ENCODE measurements at places on chromosomes 11 and 22. TPM values are rescaled to one million over a fixed set of nuclear protein-coding genes. Genes with fewer than 3 reads are reported as not detected.

Gene MPPED2
- total RNA-seq = not detected

Gene FOSL1
- 80.6 TPM for total RNA-seq

DNA sequence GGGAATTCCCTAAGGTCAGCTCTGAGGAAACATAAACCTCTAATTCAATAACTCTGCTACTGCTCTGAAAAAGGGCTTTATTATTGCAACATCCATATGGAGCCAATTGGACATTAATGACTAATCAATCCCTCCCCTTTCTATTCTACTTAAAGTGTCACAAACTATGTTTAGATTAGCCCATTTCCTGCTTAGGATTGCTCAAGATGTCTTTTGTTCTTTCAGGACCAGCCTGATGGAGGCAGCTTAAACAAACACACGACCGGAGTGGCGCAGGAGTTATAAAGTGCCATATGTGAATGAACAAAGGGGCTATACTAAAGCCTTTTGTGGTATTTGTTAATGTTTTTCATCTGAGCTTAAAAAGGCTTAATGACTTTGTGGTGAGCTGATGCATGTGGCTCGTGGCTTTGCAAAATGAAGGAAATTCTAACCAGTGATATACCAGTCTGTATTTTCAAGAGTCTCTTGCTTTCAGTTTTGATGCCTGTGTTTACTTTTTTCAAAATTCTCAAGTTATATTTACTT, 354.4 kb downstream of the SOX6 start:
- no peaks in the 10 kb centered on the region for H3K36me3 ChIP-seq
- peaks cover 30% of the 10 kb centered on the region for H3K27me3 ChIP-seq
- H3K4me3 ChIP-seq = peak overlapping the region; percentile 41
- H3K27ac ChIP-seq = peak overlapping the region; percentile 20
- DNase-seq = peak; percentile 87

DNA sequence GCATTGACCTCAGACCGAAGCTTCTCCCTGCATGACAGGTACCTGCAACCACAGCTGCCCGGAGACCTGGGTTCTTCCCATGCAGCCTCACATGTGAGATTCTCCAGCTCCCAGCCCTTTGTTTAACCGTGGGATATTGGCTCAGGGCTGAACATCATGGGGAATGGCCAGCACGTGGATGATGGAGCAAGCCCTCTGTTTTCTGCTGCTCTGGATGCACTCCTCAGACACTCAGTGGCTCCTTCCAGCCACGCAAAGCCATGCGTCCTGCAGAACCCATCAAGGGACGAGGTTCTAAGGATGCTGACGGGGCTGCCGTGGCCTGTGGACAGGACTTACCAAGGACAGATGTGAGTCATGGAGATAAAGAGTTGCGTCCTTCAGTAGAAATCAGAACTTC, 639.1 kb downstream of the BRD1 start:
- no peak overlapping the region for H3K27ac ChIP-seq
- no peaks in the 10 kb centered on the region for H3K4me1 ChIP-seq
- H3K4me3 ChIP-seq = no peak overlapping the region
- no peaks in the 10 kb centered on the region for H3K36me3 ChIP-seq
- no peaks in the 10 kb centered on the region for H3K27me3 ChIP-seq

DNA sequence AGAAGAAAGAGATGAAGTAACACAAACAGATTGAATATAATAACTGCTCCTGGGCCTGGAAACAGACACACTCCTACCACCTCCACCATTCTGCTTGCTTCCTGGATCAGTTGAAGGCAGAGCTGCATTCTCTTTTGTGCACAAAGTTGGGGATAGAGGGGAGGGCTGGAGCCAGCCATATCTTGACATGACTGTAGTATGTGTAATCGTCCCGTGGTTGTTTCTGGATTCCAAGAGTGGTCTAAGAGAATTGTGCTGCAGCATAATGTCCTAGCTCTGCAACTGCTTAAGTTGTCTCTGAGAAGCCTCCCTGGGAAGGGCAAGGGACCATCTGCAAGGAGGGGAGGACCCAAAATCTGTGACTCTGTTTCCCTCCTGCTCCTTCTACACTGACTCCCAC, 3.2 kb downstream of the CRY2 start:
- no peaks in the 10 kb centered on the region for H3K27me3 ChIP-seq
- peaks cover 27% of the 10 kb centered on the region for H3K4me1 ChIP-seq
- no peak overlapping the region for H3K4me3 ChIP-seq
- DNase-seq = peak; percentile 77

DNA sequence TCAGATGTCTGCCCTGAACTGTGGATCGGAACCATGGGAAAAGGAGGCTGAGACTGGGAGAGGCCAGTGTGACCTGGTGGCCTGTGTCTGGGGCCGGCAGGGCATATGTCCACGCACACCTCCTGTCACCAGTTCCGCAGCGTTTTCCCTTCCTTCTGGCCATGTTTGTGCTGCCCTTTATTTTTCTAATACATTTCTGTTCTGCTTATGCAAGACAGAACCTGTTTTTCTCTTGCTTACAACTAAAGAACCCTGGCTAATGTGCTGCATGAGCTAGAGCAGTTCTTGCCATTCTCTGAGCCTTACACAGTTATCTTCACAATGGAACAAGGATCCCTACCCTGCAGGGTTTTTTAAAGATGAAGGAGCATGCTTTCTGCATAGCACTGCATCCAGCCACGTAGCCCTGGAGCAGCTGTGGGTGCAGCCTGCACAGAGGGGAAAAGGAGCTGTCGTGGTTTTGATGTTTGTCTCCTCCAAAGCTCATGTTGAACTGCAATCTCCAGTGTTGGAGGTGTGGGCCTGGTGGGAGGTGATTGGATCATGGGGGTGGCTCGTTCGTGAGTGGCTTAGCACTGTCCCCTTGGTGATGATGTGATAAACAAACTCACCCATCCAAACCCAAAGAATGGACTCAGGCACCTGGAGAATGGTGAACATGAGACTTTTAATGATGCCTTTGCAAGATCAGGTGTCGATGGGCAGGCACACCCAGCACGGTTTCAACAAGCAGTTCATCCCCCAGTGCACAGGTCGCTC, 84.8 kb upstream of the SHANK2 start:
- no peak for DNase-seq
- H3K4me1 ChIP-seq = peaks cover 8% of the 10 kb centered on the region
- H3K4me3 ChIP-seq = no peak overlapping the region
- H3K27me3 ChIP-seq = peaks cover 49% of the 10 kb centered on the region
- H3K36me3 ChIP-seq = no peaks in the 10 kb centered on the region

GRCh38 chr11:101917226-101917625, 904 bp upstream of the ANGPTL5 start:
- H3K4me3 ChIP-seq = no peak overlapping the region
- no peak for DNase-seq
- no peak overlapping the region for H3K27ac ChIP-seq

DNA sequence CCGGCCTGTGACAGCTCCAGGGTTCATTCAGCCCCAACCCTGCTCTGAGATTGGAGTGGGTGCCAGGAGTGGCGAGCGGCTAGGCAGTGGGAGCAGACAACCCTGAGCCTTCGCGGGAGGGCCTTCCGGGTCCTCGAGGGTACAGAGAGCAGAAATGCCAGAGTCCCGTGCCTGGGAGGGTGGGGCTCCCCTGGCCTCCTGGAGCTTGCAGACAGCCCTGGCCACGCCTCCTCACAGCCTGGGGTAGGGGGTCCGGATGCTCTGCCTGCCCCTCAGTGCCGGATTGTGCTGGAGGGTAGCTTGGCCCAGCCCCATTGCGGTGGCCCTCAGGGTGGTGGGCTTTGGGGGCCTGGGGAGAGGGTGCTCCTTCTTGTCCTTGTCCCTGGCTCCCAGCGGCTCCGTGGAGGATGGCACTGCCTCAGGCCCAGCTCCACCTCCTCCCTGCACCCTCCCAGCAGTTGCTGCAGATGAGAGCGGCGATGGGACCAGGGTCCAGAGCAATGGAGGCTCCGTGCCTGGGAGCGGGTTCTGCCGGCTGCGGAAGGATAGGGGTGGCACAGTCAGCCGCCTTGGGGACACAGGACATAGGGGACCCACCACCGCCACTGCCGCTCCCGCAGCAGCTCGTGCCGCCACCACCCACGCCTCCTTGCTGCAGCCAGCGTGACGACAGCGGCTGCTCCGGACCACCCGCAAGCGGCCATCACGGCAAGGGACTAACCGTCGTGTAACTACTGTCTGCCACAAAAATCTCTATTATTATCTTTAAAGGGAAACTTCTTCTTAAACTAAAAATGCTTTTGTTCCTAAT, 34.9 kb upstream of the OR10G7 start:
- H3K4me3 ChIP-seq = peak overlapping the region; percentile 57
- H3K36me3 ChIP-seq = no peaks in the 10 kb centered on the region
- H3K27me3 ChIP-seq = peaks cover 47% of the 10 kb centered on the region
- no peaks in the 10 kb centered on the region for H3K4me1 ChIP-seq
- DNase-seq = peak; percentile 49
- no peak overlapping the region for H3K27ac ChIP-seq

- no peaks in the 10 kb centered on the region for H3K36me3 ChIP-seq
- H3K4me3 ChIP-seq = peak overlapping the region; percentile 72
- DNase-seq = peak; percentile 90
- peaks cover 17% of the 10 kb centered on the region for H3K4me1 ChIP-seq
- peak overlapping the region; percentile 82 for H3K27ac ChIP-seq
- no peaks in the 10 kb centered on the region for H3K27me3 ChIP-seq
Observed at GRCh38 chr22:40107851-40108378, 69.8 kb upstream of the TNRC6B start.

DNA sequence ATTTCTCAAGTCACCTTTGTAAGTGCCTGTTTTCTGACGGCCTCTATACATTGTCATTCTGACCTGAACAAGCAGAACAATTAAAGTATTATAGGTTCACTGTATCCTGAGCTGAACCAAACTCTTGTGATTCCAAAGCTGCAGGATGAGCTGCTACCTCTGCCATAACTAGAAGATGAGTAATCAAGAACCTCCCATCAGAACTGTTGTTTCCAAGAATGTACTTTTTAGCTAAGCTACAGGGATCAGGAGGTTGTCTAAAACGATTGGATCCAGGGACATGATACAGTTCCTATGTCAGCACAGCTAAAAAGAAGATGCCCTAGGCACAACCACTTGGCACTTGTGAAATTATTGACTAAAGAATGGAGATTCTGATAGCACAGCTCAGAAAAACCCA, 288.4 kb upstream of the CCDC90B start:
- H3K27me3 ChIP-seq = no peaks in the 10 kb centered on the region
- no peak overlapping the region for H3K4me3 ChIP-seq
- no peaks in the 10 kb centered on the region for H3K36me3 ChIP-seq
- H3K4me1 ChIP-seq = peaks cover 53% of the 10 kb centered on the region

DNA sequence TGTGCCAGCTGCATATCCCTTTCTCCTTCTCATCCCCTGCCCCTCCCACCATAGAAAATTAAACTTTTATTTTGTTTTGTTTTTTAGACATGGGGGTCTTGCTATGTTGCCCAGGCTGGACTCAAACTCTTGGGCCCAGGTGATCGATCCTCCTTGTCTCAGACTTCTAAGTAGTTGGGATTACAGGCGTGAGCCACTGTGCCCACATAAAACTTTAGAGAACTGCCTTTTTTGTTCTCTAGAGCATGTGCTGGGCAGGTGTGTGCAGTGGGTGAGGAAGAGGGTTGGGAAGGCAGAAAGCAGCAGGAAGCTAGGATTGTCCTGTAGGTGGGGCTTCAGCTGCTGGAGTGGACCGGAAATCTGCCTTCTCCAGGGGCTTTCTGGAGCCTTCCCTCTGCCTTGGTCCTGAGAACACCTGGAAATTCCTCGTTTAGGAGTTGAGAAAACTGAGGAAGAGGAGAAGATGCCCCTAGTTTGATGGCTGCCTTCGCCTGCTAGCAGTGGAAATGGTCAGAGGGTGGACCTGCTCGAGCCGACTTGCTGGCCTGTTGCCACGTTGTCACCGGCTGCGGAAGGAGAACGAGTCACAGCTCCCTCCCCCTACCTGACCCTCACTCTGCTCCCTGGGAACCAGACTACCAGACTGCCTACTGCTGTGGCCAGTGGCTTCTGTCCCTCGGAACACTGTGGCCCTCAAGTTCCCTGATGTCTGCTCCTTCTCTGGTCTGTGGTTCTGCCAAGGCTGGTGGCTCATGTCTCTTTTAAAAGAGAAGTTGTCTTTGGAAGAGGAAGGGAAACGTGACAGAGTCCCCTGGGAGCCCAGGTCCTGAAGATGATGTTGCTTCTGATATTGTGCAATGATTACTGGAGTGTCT, 4.0 kb downstream of the ST14 start:
- H3K27me3 ChIP-seq = peaks cover 32% of the 10 kb centered on the region
- no peaks in the 10 kb centered on the region for H3K36me3 ChIP-seq
- no peak overlapping the region for H3K4me3 ChIP-seq
- no peak for DNase-seq
- H3K27ac ChIP-seq = no peak overlapping the region
- peaks cover 19% of the 10 kb centered on the region for H3K4me1 ChIP-seq

- H3K36me3 ChIP-seq = no peaks in the 10 kb centered on the region
- peak; percentile 68 for DNase-seq
- no peak overlapping the region for H3K27ac ChIP-seq
- H3K4me3 ChIP-seq = peak overlapping the region; percentile 25
- no peaks in the 10 kb centered on the region for H3K27me3 ChIP-seq
Observed at GRCh38 chr11:68373189-68373814, 60.9 kb downstream of the LRP5 start.

DNA sequence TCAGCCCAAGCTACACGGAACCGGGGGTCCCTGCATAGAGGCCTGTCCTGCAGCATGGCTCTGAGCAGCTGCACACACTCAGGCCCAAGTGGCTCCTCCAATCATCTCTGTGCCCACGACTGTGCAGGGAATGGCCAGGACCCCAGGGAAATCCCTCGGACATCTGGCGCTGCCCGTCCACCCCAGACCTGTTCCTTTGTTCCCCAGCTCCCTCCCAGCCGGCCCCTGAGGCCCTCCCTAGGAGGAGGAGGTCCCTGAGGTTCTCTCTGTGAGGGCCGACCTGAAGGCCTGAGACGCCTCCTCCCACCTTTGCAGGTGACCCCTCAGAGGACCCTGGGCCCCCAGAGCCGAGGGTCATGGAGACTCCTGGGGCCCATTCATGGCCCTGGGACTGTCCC, 1.1 kb downstream of the MLC1 start:
- H3K4me1 ChIP-seq = no peaks in the 10 kb centered on the region
- H3K36me3 ChIP-seq = no peaks in the 10 kb centered on the region
- H3K27me3 ChIP-seq = peaks cover 24% of the 10 kb centered on the region
- no peak overlapping the region for H3K4me3 ChIP-seq
- no peak overlapping the region for H3K27ac ChIP-seq

DNA sequence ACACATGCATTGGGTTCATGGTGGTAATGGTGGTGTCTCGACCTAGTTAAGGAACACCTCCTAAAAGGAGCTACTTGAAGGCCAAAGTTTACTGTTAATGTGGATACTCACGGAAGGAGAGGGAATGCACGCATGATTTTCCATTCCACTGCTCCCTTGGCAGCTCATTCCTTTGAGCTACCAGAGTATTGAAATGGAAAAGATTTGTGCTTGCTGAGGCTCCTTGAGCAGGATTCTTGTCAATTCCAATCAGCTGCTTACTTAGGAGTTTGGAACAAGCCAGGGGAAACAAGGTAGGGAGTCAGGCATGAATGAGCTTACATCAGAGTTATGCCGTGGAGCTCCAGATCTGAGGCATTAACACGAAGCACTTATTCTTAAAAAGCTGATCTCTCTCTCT, 108.8 kb downstream of the GRIA4 start:
- no peaks in the 10 kb centered on the region for H3K36me3 ChIP-seq
- no peak for DNase-seq
- no peaks in the 10 kb centered on the region for H3K27me3 ChIP-seq
- H3K4me3 ChIP-seq = no peak overlapping the region
- H3K27ac ChIP-seq = no peak overlapping the region
- no peaks in the 10 kb centered on the region for H3K4me1 ChIP-seq

Data from GM23248 (cell line).